Stimulated activated CD4-positive, alpha-beta T cell treated with anti-CD3 and anti-CD28 coated beads, Interleukin-2, amount 100 ng/mL, for 24 hours (primary cell): ENCODE measurements at places on chromosomes 6 and 20.

GRCh38 chr6:74128536-74128935, 432.5 kb downstream of the CD109 start:
- no peak for DNase-seq

- DNase-seq = no peak
Observed at GRCh38 chr6:126202707-126203106, 137.2 kb upstream of the CENPW start.

DNA sequence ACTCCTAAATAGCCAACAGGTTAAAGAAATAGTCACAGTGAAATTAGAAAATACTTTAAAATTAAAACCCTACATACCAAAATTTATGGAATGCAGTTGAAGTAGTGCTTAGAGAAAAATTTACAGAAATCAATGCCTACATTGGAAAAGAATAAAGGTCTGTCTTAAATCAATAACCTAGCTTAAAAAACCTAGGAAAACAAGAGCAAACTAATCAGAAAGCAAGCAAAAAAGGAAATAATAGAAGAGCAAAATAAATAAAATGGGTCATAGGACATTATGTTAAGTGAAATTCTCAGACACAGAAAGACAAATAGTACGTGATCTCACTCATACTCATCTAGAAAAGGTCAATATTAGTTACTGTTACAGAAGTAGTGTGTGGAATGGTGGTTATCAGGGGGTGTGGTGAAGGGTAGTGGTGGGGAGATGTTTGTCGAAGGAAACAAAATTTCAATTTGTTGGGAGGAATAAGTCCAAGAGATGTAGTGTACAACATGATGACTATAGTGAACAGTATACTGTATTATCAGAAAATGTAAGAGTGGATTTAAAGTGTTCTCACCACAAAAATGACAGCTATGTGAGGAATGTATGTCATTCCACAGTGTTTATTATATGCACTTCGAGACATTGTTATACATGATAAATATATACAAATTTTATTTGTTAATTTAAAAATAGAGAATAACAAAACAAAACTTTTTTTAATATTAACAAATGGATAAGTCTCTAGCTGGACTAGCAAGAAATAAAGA, 423.6 kb downstream of the CDH26 start:
- DNase-seq = no peak

- no peak for DNase-seq
Observed at GRCh38 chr6:13432526-13433184, 54.7 kb downstream of the GFOD1 start.

DNA sequence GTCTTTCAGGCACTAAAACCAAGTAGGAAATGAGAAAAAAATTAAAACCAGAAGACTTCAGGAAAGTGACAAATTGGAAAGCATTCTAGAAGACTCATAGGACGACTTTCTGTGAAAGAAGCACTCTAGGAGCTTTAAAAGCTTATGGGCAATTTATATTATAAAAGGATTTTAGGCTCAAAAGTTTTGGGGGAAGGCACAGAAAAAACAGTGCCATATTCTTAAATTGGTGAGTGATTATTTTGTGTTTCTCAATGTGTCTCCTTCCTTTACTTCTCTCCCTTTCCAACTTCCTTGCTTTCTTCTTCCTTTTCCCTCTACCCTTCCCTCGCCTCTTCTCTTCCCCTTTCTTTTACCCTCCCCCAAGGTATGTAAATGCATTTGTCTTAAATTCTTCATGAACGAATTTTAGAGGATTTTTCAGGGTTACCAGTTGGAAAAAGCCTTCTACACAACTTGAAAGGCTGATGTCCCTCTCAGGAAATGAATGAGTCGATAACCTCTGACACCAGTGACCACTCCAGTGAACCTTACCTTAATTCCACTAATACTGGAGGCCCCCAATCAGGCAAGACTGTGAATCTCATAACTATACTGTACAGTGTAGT, 2.6 kb upstream of the LIN28B start:
- DNase-seq = no peak

GRCh38 chr6:142805042-142805441, 139.9 kb downstream of the HIVEP2 start:
- no peak for DNase-seq

DNA sequence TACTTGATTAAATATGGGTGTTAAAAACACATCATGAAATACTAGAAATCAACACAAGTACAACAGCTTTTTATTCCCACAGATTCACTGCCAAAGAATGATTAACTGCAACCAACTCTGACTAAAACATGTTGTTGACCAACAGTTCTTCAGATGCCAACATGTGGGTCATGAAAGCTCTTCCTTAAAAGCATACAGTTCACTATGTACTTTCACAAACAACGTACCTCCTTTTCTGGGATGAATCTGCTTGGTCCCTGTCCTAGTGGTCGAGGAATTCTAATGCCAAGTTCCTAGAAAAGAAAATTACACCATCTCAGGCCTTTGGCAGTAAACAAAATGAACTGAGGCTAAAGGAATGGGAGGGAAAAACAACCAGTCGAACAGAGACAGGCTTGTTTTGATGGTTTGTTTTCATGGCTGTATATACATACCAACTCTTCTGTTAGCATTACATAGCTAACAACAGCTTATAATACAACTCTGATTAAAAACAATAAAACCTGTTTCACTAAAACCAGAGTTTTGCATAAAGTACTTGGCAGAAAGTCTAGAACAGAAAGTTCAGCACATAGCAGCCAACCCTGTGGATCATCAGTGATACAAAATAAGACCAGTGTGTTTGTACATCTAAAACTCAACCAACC, 92.5 kb downstream of the SESN1 start:
- DNase-seq = no peak

GRCh38 chr20:19519466-19519865, 238.6 kb upstream of the RIN2 start:
- no peak for DNase-seq

GRCh38 chr20:5820738-5821137, 70.5 kb downstream of the SHLD1 start:
- DNase-seq = no peak

GRCh38 chr20:62989201-62989601, 17.6 kb downstream of the BHLHE23 start:
- DNase-seq = no peak

DNA sequence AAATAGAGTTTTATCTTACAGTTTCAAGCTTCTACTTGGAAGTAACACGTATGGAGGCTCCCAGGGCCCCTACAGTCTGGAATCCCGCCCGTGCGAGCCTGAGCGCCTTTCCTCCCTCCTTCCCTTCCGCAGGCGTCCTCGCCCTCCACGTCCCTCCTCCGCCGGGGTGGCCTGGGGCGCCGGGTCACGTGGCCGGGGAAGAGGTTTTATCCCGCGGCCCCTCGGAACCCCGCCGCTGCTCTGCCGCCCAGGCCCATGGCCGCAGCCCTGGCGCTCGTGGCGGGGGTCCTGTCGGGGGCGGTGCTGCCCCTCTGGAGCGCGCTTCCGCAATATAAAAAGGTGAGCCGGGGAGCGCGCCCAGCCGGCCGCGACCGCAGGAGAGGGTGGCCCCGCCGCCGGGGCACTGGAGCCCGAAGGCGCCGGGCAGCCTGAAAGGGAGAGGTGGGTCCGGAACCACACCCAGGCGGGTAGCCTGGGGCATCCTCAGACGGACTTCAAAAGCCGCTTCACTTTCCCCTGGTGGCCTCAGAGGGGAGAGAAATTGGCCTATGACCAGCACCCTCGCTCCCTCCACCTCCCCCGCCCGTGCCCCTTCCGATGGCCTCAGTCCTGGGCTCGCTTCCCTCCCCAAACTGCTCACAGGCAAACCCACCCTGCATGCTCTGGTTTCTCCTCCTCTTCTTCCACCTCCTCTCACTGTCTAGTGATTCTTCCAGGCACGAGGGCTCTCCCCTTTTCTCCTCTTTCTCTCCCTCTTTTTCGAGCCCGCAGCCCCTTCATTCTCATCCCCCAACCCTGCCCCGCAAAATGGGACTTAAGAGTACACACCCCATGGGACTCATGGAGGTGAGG, at the start of gene CLPSL2:
CLPSL2 (plus strand) TSS at position 235 of the 852 bp plus-strand sequence; CDS start at position 256, 21 bp downstream.
- DNase-seq = no peak

DNA sequence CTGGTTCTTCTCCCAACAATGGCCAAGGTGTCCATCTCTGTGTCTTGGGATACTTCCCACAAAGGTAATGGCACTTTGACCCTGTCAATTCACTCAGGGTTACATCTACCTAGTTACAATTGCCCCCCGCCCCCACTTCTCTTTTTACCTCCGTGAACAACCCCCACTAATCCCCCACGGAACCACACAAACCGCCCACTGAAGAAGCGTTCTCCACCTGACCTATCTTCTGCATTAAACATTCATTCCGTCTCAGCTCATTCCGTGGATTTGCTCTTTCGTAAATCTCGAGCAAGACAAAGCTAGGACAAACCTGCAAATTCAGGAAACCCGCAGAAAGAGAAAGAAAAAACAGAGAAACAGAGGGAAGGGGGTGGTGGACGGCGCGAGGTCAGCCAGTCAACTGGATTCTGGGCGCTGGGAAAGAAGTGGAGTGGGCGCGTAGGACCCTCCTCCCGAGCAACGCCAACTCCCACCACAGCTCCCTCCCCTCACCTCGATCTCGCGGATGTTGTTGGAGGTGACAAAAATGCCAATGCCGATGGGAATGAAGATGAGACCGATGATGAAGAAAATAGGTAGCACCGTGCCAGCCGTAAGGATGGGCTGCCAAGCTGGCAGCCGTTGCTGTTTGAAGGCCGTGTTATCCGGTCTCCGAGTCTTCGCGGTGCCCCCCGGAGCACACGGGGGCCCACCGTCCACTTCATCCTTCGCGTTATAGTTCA, 523 bp downstream of the TMEM30A start:
- DNase-seq = peak; percentile 7

DNA sequence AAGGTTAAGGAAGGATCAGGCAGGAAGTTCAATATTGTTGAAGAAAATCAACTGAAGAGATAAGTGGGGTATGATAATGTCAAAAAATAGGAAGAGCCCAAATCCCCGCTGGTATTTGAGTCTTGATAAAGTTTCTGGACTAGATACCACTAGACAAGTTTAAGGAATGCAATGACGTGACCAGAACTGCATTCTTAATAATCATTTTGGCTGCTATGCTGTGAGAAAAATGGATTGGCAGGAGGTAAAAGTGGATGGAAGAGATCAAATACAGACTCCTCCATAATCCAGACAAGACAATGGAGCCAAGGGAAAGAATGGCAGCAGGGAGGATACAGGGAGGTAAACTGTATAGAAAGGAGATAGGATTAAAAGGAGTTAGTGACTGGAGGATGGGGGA, 128.2 kb downstream of the COL12A1 start:
- DNase-seq = no peak

- DNase-seq = no peak
Observed at GRCh38 chr20:37699202-37699601, 5.4 kb downstream of the CTNNBL1 start.

DNA sequence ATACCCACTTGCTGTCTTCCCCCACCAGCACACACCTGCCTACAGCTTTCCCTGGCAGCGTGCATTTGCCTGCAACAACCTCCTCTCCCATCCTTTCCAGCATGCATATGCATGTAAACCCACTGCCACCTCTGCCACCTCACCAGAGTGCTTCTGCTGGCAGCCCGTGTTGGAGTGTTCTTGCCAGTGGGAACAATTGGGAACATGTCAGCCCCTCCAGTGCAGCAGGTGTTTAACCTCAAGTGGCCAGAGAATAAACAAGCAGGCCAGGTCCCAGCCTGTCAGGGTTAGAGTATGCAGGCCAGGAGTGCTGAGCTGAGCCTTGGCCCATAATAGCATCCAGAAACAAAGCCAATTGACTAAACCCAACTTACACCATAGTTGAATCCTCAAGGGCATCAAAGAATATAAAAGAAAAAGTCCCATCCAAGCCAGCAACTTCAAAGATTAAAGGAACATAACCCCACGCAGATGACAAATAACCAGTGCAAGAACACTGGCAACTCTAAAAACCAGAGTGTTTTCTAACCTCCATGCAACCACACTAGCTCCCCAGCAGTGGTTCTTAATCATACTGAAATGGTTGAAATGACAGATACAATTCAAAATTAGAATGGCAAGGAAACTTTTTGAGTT, 1212.1 kb upstream of the CITED2 start:
- peak; percentile 1 for DNase-seq

DNA sequence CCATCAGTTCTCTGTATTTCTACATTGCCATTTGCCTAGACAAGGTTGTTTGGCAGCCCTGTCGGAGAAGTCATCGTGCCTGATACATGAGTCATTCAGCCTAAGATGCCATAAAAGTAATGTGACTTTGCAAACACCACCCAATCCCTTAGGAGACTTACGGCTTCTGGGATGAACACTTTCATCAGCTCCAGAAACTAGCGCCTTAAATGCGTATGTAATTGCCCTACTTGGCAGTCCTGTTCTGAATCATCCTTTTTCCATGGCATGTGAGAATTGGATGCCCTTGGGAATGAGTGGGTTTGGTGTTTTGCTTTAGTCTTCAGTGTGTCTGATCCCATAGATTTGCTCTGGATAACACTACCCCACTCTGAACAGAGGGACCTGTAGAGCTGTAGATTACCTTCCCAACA, 158.5 kb downstream of the SASH1 start:
- no peak for DNase-seq

DNA sequence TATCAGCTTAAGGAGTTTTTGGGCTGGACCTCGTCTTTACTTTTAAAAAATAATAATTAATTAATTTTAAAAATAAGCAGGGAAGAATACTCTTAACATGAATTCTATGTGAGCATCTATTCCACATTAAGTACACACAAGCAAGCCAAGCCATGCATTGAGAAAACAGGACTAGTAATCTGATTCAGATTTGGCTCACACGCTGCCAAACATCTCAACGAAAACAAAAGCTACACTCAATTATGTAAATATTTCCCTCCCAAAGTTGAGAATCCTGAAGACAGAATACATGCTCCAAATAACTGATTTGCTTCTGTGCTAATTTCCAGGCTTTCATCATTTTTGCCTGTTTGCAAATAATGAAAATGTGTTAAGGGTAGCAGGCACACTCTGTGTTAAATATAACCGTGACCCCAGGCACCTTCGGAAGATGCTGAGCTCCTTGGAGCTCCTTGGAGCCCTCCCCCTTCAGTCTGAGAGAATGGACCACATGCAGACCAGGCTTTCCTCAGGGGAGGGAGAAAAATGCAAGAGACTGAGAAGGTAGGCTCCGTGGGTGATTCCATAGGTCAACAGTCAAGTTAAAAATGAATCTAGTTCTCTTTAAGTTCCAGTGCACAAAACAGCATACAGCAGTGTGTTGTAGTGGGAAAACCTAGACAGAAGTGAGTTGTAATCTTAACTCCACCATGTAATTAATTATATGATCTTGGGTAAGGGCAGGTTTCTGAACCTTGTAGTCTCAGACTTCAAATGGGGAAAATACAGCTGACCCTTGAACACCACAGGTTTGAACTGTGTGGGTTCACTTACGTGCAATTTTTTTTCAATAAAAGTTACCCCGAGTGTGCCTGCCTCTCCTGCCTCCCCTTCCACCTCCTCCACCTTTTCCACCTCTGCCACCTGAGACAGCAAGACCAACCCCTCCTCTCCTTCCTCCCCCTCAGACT, 161.3 kb upstream of the RREB1 start:
- DNase-seq = no peak

- peak; percentile 66 for DNase-seq
Observed at GRCh38 chr6:27312146-27312949, at the start of gene POM121L2. POM121L2 (minus strand) TSS chr6:27312273; CDS start chr6:27312170, 103 bp downstream.

- no peak for DNase-seq
Observed at GRCh38 chr6:78700991-78701390, 166.4 kb upstream of the IRAK1BP1 start.
